Mesendoderm (in vitro differentiated cells): ENCODE measurements at places on chromosomes 3 and 15.
A peak's percentile ranks its signal among the peaks of the same experiment; 100 is the strongest.

GRCh38 chr3:194112120-194113106 is 23.5 kb upstream of the HES1 start:
- peak; percentile 40 for DNase-seq

- no peak for DNase-seq
Observed at GRCh38 chr3:43222590-43222989, 63.8 kb upstream of the SNRK start.

GRCh38 chr3:17539436-17539835 is 203.0 kb downstream of the TBC1D5 start:
- DNase-seq: peak; percentile 24

GRCh38 chr15:41018534-41018933 is 65.3 kb downstream of the CHAC1 start:
- DNase-seq: peak; percentile 24

- peak; percentile 79 for DNase-seq
Observed at GRCh38 chr3:11582191-11582968, 61.3 kb downstream of the VGLL4 start.

- no peak for DNase-seq
Observed at GRCh38 chr3:71789922-71790321, 5.0 kb upstream of the PROK2 start.

- no peak for DNase-seq
Observed at GRCh38 chr3:46670000-46670890, 23.2 kb downstream of the ALS2CL start.

DNA sequence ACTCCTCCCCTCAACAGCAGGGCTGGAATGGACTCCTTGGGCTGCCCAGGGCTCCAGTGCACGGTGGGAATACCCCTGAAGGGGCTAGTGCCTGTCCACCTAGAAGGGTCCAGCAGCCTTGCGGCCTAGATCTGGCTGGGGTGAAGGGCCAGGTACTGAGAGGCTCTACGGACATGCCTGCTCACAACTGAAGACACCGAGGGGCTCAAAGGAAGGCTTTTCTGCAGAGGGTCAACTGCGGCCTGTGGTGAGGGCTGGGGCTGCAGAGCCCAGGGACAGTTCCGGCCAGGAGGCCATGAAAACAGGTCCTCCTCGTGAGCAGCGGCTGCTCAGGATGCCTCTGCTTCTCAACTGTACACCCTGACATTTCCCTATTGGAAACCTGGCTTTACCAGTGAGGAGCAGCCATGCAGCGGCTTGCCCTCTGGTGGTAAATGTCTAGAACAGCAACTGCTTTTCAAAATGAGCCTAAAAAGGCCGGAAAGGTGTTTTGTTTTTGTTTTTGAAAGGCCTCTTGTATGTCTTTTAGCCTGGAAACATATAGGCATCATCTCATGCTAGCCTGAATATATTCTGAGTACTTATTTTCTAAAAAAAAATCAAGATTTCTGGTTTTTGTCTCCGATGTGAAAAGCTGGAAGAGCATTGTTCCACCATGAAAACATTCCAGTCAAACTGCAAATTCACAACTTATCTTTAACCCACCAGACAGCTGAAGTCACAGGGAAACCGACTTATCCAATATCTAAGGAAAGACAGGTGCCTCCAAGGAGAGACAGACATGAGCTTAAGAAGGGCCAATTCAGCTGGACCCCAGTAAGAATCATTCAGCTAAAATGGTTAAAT is 163.4 kb downstream of the KLF13 start:
- DNase-seq: peak; percentile 63

DNA sequence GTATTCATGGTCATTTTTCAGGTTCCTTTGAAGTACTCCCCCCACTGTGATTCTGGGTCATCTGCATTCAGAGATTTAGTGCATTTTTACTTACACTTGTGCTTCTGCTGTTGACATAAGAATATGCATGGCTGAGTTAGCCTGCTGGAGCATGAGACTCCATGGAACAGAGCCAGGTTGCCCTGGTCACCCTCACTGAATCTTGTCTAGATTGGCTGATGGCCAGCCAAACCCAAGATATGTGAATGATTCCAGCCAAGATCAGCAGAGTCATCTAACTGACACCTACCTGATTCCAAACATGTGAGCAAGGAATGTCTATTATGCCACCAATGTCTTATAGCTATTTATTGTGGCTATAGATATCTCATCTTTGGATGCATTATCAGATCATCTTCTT is 25.1 kb downstream of the DTWD1 start:
- no peak for DNase-seq

- no peak for DNase-seq
Observed at GRCh38 chr15:28106294-28107110, 7.4 kb upstream of the OCA2 start.

DNA sequence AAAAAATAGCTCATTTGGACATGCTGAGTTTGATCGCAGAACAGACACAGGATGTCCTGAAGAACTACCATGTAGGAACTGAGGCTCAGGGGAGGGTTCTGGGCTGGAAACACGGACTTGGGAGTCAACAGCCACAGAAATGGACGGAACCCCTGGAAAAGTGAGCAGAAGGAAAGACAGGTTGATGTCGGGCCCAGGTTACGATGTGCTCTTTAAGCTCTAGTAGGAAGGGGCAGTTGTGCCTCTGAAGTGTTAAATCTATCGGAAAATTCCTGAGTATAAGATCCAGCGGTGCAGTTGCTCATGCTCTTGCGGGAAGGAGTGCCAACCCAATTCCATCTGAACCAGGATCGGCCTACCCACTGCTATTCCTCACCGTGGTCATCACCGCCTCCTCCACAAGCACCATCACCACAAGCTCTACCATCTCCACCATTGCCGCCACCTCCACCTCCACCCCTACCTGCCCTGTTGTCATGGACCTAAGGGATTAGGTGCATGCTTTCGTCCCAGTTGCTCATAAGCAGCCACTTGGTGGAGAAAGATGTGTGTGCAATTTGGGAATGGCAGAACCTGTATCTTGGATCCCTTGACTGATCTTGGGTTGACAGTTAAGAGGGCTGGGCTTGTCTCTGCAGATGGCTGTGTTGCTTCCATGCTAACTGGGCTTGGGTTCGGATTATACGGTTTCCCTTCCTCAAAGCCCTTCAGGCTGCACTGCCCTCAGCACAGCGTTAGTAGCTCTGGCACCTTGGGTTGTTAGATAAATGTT is 108.5 kb downstream of the ASB7 start:
- no peak for DNase-seq
